AG09319 (cell line): ENCODE measurements at places on chromosomes 7 and 10.

DNA sequence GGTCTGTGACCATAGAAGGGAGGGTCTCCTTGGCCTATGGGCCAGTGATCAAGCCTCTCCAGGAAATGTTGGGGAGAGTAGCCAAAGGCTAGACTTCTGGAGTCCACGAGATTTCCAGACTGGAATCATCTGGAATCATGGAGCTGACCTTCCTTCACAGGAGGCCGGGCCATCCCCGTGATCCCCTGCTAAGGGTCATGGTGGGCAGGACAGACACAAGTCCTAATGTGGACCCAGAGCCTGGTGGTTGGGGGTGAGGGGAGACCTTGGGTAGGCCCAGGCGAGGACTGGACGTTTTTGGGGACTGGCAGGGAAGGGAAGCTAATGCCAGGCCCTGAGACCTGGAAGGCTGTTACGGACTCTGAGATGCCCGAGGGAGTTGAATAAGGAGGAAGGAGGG is 9.8 kb upstream of the GRID1 start:
- no peak for DNase-seq

DNA sequence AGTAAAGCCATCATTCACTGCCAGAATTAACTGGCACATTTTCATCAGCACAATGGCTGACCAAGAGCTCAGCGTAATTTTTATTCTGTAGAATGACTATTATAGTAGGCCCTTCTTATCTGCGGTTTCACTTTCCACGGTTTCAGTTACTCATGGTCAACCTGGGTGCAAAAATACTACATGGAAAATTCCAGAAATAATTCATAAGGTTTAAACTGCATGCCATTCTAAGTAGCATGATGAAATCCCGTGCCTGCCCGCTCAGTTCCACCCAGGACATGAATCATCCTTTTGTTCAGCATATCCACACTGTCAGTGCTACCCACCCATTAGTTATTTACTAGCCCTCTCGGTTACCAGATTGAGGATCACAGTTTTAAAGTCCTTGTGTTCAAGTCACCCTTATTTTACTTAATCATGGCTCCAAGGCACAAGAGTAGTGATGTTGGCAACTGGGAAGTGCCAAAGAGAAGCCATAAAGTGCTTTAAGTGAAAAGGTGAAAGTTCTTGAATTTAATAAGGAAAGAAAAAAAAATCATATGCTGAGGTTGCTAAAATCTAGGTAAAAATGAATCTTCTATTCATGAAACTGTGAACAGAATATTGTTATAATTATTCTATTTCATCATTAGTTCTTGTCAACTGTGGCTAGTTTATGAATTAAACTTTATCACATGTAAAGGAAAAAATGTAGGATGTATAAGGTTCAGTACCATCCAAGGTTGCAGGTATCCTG is 204.9 kb downstream of the DOCK4 start:
- DNase-seq: peak; percentile 12

- DNase-seq: no peak
Observed at GRCh38 chr10:26881600-26882331, 21.0 kb upstream of the ABI1 start.

GRCh38 chr10:103276251-103276895 is 565 bp upstream of the INA start:
- DNase-seq: no peak

DNA sequence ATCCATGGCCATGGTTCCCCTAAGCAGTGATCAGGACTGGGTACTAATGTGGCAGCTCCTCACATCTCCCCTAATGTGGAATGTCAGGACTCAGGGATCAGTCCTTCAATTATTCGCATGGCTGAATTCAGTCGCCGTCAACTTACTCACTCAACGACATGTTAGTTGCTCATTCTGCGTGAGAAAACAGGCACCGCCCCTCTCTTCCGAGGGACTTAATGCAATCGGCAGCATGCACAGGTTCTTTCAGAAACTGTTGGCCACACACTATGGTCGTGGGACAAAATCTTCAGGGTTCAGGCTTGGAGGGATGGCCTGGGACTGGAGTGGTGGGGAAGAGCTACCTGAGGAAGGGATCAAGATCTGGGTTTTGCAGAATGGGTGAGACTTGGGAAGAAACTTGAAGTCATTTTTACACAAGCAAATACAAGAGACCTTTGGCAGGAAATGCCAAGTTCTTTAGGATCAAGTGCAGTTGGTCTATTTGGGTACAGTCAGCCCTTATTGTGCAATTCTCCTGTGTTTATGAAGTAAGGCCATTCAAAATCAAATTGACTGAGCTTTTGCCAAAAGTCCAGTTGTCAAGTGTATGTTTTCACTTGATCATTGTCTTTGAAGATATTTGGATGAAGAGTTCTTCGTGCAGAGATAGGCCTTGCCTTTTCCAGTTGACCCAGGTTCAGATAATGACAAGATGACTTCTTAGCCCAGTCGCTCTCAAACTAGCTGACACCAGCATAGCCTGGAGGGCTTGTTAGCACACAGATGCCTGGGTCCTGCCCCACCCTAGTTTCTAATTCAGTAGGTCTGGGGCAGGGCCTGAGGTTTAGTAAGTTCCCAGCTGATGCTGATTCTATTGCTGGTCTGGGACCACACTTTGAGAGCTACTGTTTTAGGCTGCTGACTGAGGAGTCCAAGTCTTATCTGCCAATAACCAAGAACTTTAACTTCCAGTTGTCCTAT is 48.5 kb downstream of the LRRC18 start:
- DNase-seq: no peak
